ENCODE measurements at places on chromosomes 4 and X.

GRCh38 chr4:78558410-78558809, 6.8 kb downstream of the ANXA3 start:
- no peak for DNase-seq

DNA sequence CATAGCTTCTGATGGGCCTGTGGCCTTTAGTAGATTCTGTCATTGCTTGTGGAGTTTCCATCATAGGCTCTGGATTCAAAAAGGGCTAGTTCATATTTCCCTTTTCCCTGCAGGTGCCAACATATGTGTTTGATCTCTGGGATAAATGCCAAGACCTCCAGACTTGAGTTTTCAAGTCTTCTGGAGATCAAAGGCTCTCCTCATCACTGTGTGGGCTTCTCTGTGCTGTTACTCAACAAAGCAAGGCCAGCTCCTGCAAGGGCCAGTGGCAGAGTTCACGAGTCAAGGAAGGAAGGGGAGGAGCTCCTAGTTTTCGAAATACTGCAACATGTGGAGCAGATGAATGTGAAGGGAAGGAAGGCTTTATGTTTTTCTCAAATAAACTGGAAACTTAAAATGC, 62.7 kb upstream of the SCML1 start:
- DNase-seq = no peak

- DNase-seq = no peak
These were observed 382.2 kb upstream of the INTU start for GRCh38 chr4:127250577-127250976.

- no peak for DNase-seq
These were observed 41.6 kb upstream of the STIM2 start for GRCh38 chr4:26819026-26819425.

GRCh38 chrX:71053217-71053621, 14.9 kb downstream of the SNX12 start:
- DNase-seq = no peak

- DNase-seq = no peak
These were observed 172.3 kb downstream of the SHROOM3 start for GRCh38 chr4:76607266-76607799.

DNA sequence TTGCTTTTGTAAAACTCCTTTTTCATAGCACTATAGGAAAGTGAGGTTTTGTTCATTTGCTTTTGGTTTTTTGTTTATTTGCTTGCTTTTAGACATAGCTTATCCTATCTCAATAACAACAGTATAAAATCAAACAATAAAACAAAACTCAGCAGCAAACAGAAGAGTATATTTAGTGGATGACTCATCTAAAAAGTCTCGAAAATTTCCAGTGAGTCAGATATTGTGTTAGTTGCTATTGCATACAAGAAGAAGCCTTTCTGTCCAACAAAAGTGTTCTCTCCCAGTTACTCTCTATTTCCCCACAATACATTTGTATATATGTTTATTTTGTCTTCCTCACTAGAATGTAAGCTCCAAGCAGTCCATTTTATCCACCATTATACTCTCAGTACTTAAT, 36.0 kb upstream of the NPNT start:
- DNase-seq = no peak

- no peak for DNase-seq
These were observed 64.4 kb upstream of the HPGD start for GRCh38 chr4:174586651-174587050.

DNA sequence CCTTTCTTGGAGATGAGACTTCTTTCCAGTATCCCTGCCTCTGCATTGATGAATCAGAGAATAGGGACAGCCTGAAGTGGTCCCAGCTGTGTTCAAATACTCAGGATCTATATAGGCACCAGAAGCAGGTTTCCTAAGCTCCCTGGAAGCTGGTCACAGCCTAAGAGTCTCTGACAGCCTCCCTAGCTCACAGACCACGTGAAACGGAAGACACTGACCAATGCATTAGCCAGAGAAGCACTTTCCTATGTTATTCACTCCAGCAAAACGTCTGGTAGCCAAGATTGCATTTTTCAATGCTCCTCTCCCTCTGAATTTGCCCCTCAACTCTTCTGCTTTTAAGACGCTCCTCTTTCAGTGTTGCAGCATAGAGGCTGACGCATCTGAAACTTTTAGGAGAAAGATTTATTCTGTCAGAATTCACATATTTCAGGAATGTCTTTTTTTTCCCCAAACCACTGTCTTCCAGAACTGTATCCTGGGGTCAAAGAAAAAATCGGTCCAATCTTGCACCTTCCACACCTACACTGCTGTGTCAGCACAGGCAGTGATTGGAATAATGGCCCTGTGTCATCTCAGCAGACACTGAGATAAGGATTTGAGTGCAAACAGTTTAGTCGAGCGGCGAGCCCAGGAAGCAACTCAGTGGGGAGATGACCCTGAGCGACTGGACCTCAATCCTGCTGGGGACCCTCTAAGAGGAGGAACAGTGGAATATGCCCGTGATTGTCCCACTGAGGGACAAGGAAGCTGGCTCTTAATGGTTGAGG, 109.4 kb downstream of the SMIM20 start:
- no peak for DNase-seq

DNA sequence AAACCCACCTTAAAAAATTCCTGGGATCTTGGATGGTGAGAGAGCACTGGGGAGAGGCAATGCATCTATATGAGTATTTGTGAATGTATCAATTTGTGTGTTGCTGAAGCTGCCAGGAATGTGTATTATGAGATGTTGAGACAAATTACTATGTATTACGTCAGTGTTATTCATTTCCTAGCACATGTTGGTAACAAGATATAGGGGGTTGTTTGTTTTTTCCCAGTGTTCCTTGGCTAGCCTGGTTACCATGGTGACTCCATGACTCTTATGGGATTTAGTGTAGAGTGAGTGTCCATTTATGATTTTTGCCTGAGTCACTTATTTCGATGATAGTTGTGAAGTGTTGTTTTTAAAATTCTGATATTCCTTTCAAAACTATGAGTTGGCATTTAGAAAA, 65.6 kb downstream of the RAB40A start:
- no peak for DNase-seq
